ENCODE measurements at places on chromosomes 2 and 18.

GRCh38 chr2:152738438-152738837 is 20.0 kb downstream of the ARL6IP6 start:
- no peak for DNase-seq

- DNase-seq = no peak
Observed at GRCh38 chr2:189082376-189082975, 97.1 kb downstream of the COL5A2 start.

DNA sequence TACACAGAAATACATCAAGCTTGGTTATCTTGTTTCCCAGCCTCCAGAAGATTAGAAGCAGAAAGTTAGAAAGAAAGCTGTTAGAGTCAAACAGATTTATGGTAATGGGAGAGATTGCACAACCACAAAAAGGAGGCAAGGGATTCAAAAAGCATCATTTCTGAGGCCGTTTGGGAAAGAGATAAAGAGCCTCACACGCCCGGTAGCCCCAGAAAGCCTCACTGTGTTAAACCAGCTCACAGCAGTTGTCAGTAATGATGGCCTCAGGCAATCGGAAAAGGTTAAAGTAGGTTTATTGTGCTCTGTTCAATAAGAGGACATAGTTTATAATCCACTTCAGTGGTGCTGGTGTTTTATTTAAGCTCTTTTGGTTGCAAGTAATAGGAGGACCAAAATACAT is 111.3 kb downstream of the DCC start:
- no peak for DNase-seq

DNA sequence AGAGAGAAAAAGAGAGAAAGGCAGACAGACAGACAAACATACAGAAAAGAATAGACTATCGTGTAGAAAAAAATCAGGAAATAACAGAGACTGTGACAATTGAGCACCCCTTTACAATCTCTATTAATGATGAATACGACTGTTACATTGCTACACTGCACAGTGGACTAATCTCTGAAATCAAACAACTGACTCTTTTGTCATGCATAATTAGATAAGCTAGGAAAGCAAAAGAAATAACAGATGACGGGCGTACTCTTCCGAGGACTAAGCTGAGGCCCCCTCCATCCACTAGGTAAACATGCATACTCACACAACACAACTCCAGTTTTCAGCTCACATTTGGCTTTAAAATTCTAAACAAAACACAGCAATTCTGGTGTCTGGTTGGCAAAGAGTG is 267.0 kb downstream of the NOL4 start:
- no peak for DNase-seq

DNA sequence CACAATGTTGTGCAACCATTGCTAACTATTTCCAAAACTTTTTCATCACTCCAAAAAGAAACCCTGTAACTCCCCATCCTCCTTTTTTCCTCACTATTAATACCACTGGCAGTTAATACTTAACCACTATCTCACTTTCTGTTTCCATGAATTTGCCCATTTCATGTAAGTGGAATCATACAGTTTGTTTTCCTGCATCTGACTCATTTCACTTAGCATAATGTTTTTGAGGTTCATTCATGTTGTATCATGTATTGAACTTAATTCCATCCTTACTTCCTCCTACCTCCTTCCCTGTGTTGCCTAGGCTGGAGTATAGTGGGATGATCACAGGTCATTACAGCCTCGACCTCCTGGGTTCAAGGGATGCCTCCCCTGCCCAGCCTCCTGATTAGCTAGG is 68.3 kb downstream of the FAM117B start:
- no peak for DNase-seq

GRCh38 chr2:154375579-154375931 is 322.9 kb upstream of the KCNJ3 start:
- no peak for DNase-seq

Data from activated CD4-positive, alpha-beta T cell treated with anti-CD3 and anti-CD28 coated beads, Interleukin-2, amount 50 U/mL, for 1 hour (primary cell).